ENCODE measurements at places on chromosomes 1 and 21.

GRCh38 chr1:168342572-168343280 is 62.0 kb downstream of the TBX19 start:
- peak; percentile 78 for DNase-seq

GRCh38 chr1:52007215-52008002 is 16.9 kb upstream of the RAB3B start:
- DNase-seq, result no peak

DNA sequence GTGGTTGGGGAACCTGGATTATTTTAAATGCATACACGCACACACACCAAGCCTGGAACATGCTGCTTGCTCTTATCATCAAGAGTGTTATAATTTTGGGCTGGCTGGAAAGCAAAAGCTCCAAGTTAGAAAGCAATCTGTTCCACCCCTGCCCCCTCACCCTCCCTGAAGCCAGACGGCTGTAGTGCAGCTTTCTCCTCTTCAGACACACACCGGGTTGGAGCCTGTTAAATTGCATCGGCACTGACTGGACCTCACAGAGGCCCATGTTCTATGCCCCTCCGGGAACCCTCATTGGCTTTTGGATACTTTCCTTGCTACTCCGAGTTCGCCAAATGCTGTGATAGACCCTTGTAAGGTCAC is 90.6 kb upstream of the KCNJ15 start:
- no peak for DNase-seq

DNA sequence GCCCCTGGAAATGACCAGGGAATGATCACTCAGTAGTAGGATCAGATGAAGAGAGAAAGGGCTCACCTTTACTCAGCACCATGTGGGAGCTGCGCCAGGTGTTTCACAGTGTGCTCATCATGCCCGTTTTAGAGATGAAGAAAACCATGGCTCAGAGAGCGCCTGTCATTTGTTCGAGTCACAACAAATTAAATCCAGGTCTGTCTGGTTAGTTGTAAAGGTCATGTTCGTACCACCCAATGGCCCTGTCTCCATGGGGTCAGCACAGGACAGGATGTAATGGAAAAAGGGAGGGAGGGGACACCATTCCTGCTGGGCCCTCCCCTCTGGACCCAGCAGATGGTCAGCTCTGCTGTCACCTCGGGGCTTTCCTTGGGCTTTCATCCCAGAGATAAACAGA is 15.2 kb downstream of the KIRREL1 start:
- DNase-seq, result no peak

GRCh38 chr1:43531107-43531905 is 623 bp downstream of the PTPRF start:
- DNase-seq, result no peak
